ENCODE measurements at places on chromosomes 5 and 9. TPM values are rescaled to one million over a fixed set of nuclear protein-coding genes. Genes with fewer than 3 reads are reported as not detected.

The PTGR1 gene
- polyA plus RNA-seq, result 22.4 TPM

The TMC1 gene
- polyA plus RNA-seq, result 0.05 TPM

The SELENOP gene
- 78.8 TPM for polyA plus RNA-seq

The AQP3 gene
- 18.7 TPM for polyA plus RNA-seq

The TPRN gene
- polyA plus RNA-seq, result 4.8 TPM

The MARCOL gene
- not detected for polyA plus RNA-seq

The WDR31 gene
- 5.4 TPM for polyA plus RNA-seq

The SMIM33 gene
- polyA plus RNA-seq, result not detected

The CBY3 gene
- polyA plus RNA-seq, result not detected

The INSL4 gene
- not detected for polyA plus RNA-seq

DNA sequence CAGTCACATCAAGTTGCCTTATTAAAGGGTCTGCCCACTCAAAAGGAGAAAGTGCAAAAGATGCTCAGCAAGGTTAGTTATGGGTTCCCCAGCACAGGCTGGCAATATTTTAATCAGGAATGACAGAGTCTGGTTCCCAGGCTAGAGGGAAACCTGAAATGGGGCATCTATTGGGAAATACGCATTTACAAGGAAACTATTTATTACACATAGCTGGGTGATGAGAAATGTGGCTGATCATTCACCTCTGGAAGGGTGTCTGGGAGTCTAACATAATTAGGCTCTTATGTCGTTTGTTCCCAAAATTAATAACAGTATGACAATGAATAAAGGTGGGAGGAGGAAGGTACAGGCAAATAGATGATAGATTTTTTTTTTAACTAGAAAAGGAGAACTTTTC lies 314.7 kb downstream of the ENC1 start:
- DNase-seq, result no peak

- DNase-seq, result no peak
Measured at GRCh38 chr9:126093771-126094170, 232.9 kb upstream of the MVB12B start.

DNA sequence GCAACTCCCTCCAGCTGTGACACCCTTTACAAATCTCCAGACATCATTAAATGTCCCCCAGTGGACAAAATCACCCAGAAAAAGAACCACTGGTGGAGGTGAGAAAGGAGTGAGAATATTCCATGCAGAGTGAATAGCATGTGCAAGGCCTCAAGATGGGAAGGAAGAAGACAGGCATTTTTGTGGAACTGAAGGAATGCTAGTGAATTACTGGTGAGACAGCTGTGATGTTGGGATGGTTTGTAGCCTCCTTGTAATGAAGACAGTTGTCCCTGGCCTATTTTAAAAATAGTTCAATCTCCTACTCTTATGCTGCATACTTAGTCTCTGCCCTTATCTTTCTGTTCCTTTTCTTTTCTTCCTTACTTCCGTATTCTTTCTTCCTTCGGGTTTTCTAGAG lies 124.9 kb upstream of the RPS23 start:
- no peak for DNase-seq

- DNase-seq, result no peak
Measured at GRCh38 chr5:92942762-92943161, 638.3 kb downstream of the NR2F1-AS1 start.

DNA sequence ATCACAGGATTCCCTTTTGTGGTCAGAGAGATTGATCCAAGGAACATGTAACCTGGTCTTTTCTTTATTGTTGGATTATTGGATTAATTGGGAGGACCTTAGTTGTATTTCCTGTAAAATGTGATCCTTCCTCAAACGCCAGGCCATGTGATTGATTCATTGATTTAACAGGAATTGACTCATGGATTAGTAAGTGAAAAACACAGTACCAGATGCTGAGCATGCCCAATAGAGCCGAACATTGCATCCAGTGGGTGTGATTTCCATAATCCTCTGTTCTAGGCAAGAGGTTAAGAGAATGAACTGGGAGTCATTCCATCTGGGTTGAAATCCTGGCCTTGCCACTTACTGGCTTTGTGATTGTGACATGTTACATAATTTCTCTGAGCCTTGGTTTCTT lies 522.3 kb downstream of the MAT2B start:
- no peak for DNase-seq

DNA sequence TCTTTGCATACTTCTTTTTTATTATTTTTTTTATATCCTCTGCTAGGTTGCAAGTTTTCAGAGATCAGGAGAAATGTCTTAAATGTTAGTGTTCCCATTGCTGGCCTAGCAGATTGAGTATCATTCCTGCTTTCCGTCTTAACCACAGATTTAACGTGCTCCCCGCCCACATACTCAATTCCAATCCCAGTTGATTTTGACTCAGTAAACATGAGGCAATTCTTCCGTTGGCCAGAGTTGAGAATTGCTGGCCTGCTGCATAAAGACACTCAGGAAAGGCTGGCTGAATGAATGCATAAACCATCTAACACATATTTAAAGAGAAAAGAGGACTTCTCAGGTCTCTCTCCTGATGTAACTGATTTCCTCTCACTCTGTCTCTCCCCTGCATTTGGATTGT lies 46.8 kb upstream of the PLPP6 start:
- no peak for DNase-seq

DNA sequence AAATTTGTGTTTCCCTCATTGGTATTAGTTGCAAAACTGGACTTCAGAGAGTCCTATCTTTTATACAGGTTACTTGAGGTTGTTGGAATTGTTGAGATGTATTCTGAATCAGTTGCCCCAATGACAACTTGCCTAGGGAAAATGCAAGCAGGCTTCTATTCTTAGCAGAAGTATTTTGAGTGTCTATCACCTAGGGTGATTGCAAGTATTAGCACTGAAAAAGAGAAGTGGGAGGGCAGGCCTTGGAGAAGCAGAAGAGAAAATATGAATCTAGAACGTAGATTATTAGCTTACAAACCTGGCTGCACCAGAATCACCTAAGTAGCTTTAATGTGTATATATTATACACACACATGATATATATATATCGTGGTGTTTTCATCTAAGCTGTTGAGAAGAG lies 43.2 kb downstream of the ADAMTS12 start:
- no peak for DNase-seq

- no peak for DNase-seq
Measured at GRCh38 chr9:22052376-22052945, 43.4 kb upstream of the CDKN2B start.

DNA sequence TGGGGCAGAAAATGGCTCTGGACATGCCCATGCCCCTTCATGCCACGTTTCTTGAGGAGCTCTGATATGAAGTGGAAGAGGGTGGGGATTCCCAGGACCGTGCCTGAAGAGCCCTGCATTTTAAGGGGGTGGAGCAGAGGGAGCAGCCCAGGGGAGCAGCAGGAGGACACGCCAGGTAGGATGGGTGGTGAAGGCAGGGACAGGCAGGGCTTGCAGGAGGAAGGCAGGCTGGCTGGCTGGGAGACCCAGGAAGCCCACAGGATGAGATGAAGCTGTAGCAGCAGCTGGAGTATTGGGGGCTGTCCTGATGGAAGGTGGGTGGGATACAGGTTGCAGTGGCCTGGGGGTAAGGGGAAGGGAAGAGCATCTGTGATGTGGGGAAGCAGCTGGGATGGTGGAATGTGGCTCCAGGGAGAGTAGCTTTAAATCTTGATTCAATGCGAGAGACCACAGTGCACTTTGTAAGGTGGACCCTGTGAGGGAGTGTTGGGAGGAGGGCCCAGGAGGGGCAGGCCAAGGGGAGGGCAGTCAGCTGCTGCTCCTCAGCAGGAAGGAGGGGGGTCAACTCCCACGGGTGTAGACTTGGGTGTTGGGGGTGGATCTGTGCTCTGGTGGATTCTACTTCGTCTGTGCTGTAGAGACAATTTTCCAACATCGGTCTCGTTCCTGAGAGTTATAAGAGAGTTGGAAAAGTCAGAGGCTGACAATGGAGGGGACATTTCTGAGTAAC lies 242.6 kb upstream of the IRX4 start:
- no peak for DNase-seq

All from right cardiac atrium (tissue), 5 donors.